A549 (cell line): ENCODE measurements at places on chromosomes 3 and 15.

DNA sequence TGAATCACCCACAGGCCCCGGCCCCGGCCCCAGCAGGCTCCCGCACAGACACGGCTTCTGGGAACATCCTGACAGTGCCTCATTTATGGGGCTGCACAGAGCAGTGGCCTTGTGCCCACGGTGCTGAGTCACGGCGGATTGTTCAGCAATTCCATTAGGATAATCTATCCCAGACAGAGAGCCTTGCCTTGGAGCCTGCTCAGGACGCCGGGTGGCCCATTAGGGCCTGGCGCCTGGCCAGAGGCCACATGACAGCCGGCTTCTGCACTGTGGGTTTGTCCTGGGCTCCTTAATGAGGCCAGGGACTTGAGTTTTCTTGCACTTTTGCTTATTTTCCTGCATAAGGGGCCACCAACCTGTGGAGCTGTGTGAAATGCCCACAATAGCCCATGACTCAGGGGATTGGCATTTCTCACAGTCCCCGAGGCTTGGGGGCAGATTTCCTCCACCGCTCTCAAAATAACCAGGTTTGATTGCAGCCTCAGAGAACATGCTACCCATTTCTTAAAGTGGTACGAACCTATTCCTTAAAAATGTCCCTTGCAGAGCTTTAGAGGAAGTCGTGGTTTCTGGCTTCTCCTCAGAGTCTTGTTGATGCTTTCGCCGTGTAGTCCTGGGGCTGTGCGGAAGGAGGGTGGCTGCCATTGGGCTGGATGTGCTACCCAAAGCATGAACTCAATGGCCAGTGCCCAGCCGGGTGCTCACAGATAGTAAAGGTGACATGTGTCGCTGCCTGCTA, 19.0 kb downstream of the SYNM start:
- DNase-seq = peak; percentile 94

DNA sequence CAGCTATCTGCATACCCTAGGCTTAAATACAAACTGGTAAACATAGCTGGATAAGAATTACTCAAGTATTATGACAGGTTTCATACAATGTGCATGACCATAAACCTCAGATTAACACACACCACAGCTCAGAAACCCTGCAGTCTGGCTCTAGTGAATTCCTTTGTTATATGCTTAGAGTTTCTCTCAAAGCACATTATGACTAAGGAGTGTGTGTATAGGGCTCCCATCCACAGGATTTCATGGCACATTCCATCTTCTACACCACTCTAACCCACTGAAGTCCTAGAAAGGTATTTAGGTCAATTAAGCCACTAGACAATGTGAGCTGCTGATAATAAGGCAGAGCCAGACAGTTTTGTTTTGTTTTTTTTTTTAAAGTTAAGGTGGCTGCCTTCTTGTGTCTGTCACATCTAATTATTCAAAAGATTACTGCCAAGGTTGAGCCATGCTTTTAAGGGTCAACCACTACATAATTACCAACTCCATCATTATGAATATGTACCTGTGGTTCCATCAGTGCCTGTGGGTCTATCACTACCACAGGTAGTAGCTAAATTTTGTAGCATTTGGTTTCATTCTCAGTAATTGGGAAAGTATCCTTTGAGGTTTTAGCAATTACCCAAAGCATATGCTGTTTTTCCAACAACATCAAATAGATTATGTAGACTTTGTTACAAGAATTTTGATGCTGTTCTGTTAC, 107.0 kb downstream of the ALCAM start:
- no peak for DNase-seq

GRCh38 chr15:88646088-88646405, 7.2 kb downstream of the ISG20 start:
- DNase-seq = no peak

DNA sequence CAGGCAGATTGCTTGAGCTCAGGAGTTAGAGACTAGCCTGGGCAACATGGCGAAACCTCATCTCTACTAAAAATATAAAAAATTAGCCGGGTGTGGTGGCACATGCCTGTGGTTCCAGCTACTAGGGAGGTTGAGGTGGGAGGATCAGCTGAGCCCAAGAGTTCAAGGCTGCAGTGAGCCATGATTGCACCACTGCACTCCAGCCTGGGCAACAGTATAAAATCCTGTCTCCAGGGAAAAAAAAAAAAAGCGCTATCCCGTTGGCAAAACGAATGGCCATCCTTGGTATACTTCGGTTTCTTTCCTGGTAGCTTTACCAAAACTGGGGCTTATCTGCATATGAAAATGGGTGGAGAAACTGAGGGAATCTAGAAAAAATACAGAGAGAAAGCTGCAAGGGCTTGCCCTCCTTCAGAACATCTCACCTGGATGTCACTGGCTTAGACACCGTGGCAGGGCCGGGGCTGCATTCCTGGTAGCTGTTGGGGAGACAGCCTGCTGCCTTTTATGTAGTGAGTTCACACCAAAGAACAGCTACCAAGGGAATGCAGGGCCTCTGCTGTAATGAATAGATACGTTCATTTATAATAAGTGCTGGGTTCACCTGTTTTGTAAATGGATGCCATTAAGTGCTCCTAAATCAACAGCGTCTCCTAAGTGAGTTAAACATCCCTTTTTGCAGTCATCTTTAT, 96.0 kb downstream of the IQSEC1 start:
- DNase-seq = no peak

GRCh38 chr15:32119694-32120330, 89.5 kb downstream of the CHRNA7 start:
- no peak for DNase-seq

DNA sequence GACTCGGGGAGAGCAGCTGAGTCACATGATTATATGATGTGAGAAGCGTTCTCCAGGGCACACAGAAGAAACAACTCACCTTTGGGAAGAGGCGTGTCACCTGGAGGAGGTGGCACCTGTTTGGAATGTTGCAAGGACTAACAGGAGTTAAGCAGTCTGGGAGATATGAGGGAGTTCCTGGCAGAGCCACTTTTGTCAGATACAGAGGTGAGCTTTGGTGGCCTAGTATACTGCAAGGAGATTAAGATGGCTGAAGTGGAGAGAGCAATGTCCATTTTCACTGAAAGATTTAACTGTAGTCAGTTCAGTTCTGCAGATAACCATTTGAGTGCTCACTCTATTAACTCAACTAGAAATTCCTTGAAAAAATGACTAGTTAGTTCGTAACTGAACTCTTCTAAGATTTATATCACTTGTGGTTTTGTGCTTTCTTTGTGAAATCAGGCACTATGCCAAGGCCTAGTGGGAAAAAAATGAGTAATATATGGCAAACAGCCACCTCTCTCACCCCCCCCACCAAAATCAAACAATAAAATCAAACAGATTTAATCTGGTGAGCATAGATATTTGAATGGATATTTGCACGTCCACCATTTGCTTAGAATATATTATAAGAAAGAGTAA, 61.3 kb downstream of the CRYBG3 start:
- DNase-seq = no peak

GRCh38 chr3:13507570-13508339, 27.6 kb downstream of the HDAC11 start:
- DNase-seq = no peak

GRCh38 chr3:186342197-186342596, 19.8 kb downstream of the DGKG start:
- no peak for DNase-seq

- no peak for DNase-seq
Measured at GRCh38 chr15:74773731-74774252, 8.1 kb upstream of the CSK start.

DNA sequence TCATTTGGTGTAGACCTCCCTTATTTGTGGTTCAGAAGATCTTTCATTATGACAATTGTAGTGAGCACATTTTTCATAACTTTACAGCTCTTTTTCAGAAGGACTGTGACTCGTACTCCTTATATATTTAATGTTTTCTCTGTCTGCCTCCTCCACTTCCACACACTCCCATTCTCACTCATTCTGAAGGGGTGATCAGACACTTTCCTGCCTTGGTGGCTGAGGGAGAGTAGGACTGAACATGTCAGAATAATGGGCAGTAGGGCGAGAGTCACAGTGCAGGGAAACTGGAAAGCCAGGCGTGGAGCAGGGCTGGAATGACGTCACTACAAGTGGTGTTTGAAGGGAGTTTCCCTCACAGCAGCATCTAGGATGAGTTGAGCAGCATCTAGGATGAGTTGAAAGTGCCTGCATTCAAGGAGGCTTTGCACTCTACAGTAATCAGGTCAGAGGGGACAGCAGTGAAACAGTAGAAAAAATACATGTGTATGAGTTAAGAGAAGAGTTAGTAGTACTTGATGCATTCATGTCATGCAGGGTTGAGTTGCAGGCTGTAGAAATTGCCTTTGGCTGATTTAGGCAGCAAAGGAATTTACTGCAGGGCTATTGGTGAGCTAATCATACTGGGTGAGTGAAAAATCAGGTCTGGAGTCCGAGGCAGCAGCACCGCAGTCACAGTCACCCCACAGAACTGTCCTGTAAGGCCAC, 36.3 kb upstream of the FBXL22 start:
- DNase-seq = no peak

DNA sequence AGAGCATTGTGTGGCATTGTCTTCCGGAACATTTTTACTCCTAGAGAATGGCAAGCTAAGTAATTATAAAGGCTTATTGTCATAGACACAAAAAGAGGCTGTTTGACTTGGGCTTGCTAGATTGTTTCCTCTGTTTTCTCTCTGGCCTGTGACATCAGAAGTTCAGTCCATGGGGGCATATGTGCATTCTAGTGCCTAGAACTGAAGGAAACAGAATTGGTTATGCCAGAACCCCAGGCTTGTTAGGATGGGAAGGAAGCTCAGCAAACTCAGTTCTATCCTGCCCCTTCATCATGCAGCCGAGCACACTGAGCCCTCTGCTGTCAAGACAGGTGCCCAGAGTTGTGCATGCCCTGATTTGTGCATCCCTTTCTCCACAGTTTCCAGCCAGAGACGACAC, 131.3 kb downstream of the PDE8A start:
- no peak for DNase-seq

DNA sequence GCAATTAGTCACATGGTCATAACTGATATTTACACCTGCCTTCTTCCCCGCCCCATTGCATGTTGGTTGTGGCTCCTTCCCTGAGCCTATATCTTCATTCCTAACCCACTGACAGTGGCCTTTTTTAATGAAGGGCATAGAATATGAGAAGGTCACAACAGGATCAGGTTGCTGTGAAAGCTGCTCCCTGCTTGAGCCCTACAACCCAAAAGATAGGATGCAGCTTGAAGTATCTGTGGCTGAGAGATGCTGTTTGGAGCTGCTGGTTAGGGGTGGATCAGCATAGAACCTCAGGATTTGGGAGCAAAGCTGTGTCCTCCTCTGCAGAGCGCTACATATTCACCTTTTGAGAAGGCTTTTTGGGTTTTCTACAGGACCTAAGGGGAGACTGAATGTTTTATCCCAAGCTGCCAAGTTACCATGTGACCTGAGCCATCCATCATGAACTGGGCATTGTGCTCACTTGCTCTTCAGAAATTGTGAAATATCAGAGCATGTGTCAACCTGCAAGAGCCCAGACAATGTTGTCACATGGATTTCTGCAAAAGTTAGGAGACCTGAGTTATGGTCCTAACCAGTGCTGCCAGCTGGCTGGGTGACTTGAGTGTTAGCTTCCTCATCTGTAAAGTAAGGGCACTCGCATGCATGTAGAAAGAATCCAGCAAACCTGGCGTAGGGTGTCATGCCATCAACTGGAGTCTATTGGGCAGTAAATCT, 49.8 kb upstream of the ARL8B start:
- no peak for DNase-seq

GRCh38 chr3:192869131-192870031, 48.3 kb downstream of the MB21D2 start:
- DNase-seq = no peak

DNA sequence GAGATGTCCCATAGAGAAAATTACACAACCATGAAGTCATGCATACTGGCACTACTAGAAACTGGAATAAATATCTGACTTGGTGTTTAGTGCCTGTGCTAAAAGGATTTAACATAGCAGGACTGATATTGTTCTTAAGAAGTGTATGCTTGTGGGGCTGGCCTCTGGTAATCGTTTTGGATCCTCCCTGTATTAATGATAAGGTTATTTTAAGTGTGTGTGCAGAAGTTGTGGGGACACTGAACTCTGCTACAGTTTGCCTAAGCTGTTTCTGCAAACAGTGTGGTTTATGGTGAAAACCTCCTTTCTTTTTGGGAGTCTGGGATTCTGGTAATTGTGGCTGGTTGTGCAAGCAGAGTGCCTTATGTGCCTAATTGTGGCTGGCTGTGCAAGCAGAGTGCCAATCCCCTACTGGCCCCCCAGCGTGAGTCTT, 120.8 kb downstream of the CLASP2 start:
- DNase-seq = no peak

DNA sequence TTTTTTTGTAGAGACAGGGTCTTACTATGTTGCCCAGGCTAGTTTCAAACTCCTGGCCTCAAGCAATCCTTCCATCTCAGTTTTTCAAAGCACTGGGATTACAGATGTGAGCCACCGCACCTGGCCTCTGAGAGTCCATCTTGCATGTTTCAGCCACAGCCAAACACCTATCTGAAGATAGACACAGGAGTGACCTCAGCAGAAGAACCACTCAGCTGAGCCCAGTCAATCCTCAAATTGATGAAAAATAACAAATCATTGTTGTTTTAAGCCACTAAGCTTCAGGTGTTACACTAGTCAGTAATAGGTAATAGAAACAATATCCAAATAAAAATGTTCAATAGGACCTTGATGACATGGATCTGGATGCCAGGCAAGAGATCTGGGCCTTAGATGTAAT, 38.3 kb upstream of the MITF start:
- DNase-seq = no peak

GRCh38 chr3:141128126-141128777, 77.1 kb downstream of the SPSB4 start:
- DNase-seq = no peak

DNA sequence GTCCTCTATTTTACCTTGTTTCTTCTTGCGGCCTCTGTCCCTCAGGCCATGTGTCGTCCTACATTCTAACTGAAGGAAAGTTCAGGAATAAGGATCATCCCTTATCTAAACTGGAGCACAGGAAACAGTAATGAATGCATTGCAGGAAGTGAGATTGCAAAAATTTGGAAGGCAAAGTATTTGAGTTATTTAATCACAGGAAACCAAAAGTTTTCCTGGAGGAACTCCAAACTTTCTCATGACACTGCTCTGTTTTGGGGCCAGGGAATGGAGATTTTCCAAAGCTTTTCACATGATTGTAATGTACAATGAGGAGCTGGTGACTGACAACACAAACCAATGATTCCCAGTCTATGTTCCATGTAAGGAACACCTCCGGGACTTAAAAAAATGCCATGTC, 57.8 kb upstream of the PLSCR4 start:
- DNase-seq = no peak

DNA sequence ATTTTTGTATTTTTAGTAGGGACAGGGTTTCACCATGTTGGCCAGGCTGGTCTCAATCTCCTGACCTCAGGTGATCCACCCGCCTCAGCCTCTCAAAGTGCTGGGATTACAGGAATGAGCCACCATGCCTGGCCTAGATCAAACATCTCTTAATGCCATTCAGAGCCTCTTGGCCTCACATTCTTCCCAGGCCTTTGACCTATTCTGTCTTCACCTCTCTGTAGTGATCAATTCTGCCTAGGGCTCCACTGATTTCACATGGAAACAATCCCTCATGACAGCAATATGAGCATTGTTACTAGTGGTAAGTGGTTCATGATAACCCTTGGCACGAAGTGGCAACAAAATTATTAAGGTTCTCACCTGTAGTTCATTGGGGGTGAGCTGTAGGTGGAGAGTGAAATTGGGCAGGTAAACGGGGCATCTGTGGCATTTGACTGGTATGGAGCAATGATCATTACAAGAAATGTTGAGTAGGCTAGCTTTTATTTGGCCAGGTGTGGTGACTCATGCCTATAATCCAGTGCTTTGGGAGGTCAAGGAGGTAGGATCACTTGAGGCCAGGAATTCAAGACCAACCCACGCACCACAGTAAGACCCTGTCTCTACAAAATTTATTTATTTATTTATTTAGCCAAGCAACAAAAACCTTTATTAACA, 4.8 kb upstream of the ARPIN start:
- DNase-seq = no peak
